ENCODE measurements at places on chromosomes 13 and 19. TPM values are rescaled to one million over a fixed set of nuclear protein-coding genes. Genes with fewer than 3 reads are reported as not detected.

The CCDC8 gene
- total RNA-seq: 2.4 TPM

The TUBB4A gene
- total RNA-seq: 7.0 TPM

The KLF1 gene
- total RNA-seq: 71.4 TPM

The KLK6 gene
- total RNA-seq: not detected

The KANK3 gene
- total RNA-seq: 0.27 TPM

DNA sequence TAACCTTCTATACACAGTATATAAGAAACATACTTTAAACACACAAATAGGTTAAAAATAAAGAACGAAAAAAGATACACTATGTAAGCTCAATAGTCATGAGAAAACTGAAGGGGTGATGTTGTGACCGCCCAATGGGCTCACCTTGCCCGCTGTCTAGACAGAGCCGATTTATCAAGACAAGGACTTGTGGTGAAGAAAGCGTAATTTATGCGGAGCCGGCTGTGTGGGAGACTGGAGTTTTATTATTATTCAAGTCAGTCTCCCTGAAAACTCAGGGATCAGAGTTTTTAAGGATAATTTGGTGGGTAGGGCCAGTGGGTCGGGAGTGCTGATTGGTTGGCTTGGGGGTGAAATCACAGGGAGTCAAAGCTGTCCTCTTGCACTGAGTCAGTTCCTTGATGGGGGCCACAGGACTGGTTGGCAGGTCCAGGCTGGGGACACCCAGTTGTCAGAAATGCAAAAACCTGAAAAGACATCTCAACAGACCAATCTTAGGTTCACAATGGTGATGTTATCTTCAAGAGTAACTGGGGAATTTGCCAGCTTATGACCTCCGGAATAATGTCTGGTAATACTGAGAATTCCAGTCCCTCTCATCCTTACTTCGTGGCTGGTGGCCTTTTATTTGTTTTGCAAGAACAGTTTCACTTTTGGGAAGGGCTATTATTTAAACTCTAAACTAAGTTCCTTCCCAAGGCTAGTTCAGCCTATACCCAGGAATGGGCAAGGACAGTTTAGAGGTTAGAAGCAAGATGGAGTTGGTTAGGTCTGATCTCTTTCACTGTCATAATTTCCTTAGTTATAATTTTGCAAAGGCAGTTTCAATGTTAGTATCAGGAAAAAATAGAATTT, 96.6 kb downstream of the UBL3 start:
- no peak for DNase-seq

GRCh38 chr19:46791944-46792343, 3.5 kb upstream of the SLC1A5 start:
- no peak for DNase-seq

DNA sequence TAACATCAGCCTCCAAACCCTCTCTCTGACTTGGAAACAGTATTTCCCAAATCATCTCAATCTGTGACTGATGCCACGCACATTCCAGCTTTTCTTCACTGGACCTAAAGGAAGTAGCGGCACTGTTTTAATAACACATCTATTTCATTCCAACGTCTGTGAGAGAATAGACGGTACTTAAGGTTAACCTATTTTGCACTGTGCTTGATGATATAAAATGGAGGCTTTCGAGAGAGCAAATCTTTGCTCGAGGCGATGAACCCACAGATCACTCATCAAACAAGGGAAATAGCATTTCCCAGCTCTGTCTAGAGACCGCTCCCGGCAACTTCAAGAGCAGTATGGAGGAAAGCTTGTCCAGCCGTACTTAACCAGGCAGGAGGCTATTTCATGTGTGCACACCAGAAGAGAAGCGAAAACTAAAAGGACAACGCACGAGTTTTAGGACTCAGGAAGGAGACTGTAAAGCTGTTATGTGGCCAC, 2.9 kb downstream of the UBL3 start:
- no peak for DNase-seq

DNA sequence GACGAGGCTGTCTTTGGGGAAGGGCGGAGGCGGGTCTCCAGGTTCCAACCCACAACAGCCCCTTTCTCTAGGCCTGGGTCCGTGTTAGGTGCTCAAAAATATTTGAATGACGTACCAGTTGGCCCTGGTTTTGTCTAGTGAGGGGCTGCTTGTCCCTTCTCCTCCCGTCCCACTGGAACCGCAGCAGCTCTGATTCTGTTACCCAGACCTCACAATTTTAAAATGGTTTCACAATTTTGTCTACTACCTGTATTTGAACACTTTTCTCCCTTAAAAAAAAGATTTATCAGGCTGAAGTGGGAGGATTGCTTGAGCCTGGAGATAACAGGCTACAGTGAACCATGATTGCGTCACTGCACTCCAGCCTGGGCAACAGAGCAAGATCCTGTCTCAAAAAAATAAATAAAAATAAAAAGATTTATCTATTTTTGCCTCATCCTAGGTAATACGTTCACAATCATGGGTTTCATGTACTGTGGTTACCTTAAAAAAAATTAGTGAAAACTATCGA, 1.3 kb upstream of the IRF2BP1 start:
- no peak for DNase-seq

- DNase-seq: no peak
Observed at GRCh38 chr19:4695224-4695731, 25.1 kb upstream of the MYDGF start.

GRCh38 chr19:56319991-56320390, 5.4 kb upstream of the ZSCAN5A start:
- no peak for DNase-seq

DNA sequence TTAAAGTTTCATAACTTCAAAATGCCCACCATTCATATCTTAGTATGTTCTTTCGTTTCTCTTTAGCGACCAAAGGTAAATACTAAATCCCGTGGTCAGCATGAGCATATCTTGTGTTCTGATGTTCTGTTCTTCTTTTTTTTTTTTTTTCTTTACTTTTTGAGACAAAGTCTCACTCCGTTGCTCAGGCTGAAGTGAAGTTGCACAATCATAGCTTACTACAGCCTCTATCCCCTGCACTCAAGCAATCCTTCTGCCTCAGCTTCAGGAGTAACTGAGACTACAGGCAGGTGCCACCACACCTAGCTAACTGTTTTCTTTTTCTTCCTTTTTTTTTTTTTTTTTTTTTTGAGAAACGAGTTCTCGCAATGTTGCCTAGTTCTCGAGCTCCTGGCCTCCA, 60.9 kb upstream of the ATP12A start:
- DNase-seq: no peak

- no peak for DNase-seq
Observed at GRCh38 chr13:48066310-48066989, 28.5 kb downstream of the MED4 start.

DNA sequence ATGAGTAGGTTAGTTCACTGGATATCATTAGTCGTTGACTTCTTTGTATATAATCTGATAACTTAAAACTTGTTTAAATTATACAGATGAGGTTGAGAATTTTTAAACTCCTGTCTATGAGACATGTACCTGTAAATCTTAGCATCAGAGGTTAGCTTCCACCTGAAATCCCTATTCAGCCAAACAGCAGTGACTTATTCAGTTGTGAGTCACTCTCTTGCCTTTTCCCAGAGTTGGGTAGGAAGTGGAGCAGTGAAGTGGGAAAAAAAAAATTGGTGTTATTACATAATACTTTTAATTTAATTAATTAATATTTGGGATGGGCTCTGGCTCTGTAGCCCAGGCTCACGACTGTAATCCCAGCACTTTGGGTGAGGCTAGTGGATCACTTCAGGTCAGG, 32.9 kb downstream of the ZNF701 start:
- no peak for DNase-seq

- no peak for DNase-seq
Observed at GRCh38 chr13:106558527-106558926, 9.4 kb downstream of the ARGLU1 start.

GRCh38 chr19:22603518-22604440, 30.3 kb upstream of the ZNF492 start:
- DNase-seq: no peak

- no peak for DNase-seq
Observed at GRCh38 chr19:49427855-49428546, 2.8 kb downstream of the GFY start.

- DNase-seq: no peak
Observed at GRCh38 chr13:30934381-30934780, 1.9 kb downstream of the TEX26 start.

DNA sequence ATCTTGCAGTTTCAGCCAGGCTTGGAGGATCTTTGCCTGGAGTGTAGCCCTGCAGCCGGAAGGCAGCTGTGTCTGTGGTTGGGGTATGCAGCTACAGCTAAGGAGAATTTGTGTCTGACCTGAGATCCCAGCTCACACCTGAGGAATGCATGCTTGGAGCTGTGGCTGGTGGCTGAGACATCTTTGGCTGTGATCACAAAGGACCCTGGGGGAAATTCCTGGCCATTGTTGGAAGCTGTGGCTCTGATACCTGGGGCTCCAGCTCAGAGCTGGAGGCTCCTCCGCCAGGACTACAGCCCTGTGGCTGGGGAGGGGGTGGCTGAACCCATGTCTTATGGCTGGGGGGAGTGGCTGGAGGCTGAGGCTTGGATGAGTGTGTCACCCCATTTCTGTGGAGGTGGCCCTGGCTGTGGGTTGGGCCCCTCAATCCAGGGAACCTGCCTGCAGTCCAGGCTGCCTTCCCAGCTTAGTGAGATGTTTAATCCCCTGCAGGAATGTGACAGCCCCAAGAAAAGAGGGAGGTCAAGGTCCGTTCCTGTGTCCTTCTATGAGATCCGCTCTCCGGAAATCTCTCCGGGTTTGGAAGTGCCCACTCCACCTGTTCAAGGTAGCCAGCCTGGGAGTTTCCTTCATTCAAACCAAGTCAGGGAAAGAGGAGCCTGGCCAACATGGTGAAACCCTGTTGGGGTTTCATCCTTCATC, 27.6 kb downstream of the ARHGEF18 start:
- no peak for DNase-seq

DNA sequence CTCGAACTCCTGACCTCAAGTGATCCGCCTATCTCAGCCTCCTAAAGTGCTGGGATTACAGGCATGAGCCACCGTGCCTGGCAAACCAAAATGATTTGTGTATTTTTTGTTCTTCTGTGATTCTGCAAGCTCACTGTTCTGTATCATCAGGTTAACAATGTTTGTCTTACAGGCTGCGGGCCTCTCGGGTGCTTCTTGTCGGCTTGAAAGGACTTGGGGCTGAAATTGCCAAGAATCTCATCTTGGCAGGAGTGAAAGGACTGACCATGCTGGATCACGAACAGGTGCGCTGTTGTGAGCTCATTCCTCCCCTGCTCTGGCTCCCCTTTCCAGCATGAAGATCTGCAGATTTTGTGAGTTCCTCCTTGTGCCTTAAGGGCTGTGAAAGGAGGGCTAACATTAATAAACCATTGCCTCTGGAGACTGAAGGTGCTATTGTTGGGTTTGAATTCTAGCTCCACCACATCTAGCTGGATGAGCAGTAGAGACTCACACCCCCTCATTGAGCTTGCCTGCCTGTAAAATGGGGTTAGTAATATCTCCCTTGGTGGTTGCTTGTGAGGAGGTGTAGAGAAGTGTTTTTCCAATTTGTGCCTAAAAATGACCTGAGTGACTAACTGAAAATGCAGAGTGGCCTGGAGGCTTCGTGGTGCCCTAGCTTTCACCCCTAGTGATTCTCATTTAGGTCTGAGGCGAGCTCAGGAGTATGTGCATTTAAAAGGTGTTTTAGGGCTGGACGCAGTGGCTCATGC, 12.9 kb downstream of the SAE1 start:
- no peak for DNase-seq

DNA sequence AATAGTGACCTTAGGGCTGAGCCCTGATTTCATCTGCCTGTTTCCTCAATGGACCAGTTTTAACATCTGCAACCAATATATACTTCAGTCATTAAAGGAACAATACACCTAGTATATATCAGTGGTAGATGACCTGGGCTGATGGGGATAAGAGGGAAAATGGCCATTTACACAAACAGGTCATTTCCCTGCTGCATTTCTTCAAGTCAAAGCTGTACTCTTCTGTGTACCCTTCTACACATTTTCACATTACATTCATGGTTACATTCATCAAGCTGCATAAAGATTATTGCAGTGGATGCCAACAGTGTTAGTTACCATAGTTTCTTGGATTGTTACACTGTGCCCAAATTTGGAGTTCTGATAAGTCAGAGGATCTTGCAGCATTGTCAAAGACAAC, 81.2 kb upstream of the RAP2A start:
- no peak for DNase-seq

Data from hematopoietic multipotent progenitor cell (in vitro differentiated cells).